ENCODE measurements at places on chromosomes 6 and 20. TPM values are rescaled to one million over a fixed set of nuclear protein-coding genes. Genes with fewer than 3 reads are reported as not detected.

DNA sequence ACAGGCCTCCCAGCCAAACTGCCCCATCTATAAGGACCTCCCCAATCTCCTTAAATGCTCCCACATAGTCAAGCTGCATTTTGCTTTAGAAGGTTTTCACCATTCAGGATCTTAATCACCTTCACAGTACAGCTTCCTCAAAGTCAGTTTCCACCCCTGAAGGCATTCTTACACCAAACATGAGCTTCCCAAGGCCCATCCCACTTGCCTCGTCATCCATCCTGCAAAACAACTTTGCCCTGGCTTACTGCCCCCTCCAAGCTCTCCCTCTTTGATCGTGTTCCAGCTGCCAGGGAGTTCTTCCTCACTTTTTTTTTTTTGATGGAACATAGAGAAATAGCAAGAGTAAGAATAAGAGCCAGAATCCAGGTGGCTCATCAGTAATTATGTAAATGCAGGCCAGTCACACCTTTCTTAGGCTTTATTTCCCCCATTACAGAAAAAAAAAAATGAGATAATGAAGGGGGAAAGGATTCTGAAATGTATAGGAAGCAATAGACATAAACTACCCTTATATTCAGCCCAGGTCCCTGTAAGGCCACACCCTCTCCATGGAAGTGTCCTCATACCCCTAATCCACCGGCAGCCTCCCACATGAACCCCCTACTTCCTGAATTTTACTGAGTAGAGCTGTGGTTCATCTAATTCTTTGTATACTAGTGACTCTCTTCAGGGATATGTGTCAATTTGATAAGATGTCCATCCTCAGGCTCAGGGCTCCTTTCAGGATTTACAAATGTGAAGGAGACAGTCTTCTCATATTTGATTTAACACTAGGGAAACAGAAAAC, 12.7 kb downstream of the TRIM27 start:
- no peak for DNase-seq

GRCh38 chr20:12695937-12696336, 312.8 kb upstream of the SPTLC3 start:
- no peak for DNase-seq

GRCh38 chr20:47317127-47317895, 39.2 kb downstream of the ZMYND8 start:
- peak; percentile 98 for DNase-seq

DNA sequence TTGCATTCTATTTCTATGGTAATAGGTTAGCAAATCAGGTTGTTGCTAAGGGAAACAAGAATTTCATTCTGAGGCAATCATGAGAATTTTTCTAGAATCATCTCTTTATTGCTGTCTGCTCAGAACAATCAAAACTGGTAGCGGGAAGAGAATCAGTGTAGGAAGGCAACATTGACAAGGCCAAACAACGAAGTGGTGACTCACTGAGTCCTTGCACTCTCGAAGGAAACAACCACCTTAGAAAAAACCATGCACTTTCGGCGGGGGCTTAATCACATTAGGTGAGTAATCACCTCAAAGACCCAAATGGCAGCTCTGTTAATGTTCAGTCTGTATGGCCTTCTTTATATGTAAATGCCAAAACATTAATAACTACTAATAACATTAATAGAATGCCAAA, 78.8 kb upstream of the MAP7 start:
- peak; percentile 28 for DNase-seq

DNA sequence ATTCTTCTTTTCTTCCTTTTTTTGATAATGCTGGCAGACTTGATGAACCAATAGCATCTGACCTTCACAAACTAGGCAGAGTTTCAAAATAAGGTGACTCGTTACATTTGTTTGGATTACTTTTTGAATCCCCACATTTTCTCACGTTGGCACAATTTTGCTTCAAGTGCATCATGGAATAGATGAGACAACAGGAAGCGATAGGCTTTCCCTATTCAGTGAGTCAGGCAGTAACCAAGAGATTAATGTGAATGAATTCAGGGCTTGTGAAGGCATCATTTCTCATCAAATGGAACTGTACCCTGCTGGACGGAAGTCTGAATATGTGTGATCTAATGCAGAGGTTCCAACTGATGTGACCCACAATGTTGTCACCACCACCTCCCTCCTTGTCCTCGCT, 10.7 kb downstream of the RFPL4B start:
- peak; percentile 73 for DNase-seq

GRCh38 chr6:158793432-158793831, 25.7 kb downstream of the EZR start:
- DNase-seq: peak; percentile 65

- peak; percentile 42 for DNase-seq
Measured at GRCh38 chr6:28401172-28401571, 1.6 kb upstream of the ZSCAN12 start.

- no peak for DNase-seq
Measured at GRCh38 chr20:4366076-4366475, 350.7 kb upstream of the RNF24 start.

DNA sequence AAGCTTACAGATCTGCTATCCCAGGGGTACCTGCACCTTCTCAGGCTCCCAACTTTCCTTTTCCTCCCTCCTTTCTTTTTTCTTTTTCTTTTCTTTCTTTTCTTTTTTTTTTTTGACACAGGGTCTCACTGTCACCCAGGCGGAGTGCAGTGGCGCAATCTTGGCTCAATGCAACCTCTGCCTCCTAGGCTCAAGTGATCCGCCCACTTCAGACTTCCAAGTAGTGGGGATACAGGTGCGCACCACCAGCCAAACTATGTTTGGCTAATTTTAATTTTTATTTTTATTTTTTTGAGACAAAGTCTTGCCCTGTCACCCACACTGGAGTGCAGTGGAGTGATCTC, 36.0 kb downstream of the PIM1 start:
- DNase-seq: no peak

The DPPA5 gene
- not detected for total RNA-seq

The ZFP57 gene
- not detected for total RNA-seq

The HS3ST5 gene
- not detected for total RNA-seq

The ENPP4 gene
- under 0.01 TPM for total RNA-seq

The COX4I2 gene
- total RNA-seq: not detected

The PLA2G7 gene
- not detected for total RNA-seq

The DEFB124 gene
- not detected for total RNA-seq
